ENCODE measurements at places on chromosomes 2 and 18. TPM values are rescaled to one million over a fixed set of nuclear protein-coding genes. Genes with fewer than 3 reads are reported as not detected.

DNA sequence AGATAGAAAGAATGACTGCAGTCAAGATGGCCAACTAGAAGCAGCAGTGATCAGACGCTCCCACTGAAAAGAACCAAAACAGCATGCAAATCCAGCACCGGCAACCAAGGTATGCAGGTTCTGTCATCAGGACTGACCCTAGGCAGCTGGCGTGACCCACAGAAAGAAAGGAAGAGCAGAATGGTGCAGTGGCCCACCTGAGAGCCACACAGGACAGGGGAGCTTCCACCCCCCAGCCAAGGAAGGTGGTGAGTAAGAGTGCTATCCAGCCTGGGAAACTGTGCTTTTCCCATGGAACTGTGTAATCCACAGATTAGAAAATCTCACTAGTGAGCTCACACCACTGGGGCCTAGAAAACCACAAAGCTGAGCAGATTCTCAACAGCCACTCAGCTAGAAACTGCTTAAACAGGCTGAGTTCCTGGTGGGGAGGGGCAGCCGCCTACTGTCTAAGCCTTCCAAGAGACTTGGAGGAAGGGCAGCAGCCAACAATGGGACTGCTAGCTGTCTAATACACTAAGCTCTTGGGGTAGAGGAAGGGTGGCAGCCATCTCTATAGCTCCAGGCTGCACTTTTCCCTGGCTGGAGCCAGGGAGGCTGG is 127.9 kb downstream of the EVA1A start:
- H3K4me1 ChIP-seq, result no peaks in the 10 kb centered on the region
- no peak for DNase-seq
- no peak overlapping the region for H3K4me3 ChIP-seq
- H3K27ac ChIP-seq, result no peak overlapping the region

The RESP18 gene
- not detected for total RNA-seq

- H3K27me3 ChIP-seq, result no peaks in the 10 kb centered on the region
- no peak for DNase-seq
- peak overlapping the region; percentile 44 for H3K4me3 ChIP-seq
- no peaks in the 10 kb centered on the region for H3K36me3 ChIP-seq
These were observed 145.6 kb downstream of the TGIF1 start for GRCh38 chr18:3595369-3596273.

The IL1RL2 gene
- total RNA-seq, result 1.3 TPM

DNA sequence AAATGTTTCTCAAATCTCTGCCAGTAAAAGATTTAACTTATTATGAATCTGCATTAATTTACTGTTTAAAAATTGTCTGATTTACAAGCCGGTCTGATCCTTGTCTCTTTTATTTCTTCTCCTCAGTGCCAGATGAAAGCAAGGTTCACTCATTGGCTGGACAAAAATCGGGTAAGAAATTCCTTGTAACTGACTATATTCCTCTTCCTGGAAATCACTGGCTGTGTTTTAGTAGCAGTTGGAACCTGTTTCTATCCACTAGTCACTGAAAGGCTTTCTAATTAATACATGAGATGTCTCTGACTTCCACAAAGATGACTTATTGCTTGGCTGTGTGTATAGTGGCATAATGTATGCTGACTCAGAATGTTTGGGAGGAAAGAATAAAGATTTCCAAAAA is 436.6 kb upstream of the NRP2 start:
- H3K27me3 ChIP-seq, result no peaks in the 10 kb centered on the region
- no peak overlapping the region for H3K27ac ChIP-seq
- no peaks in the 10 kb centered on the region for H3K4me1 ChIP-seq
- H3K36me3 ChIP-seq, result no peaks in the 10 kb centered on the region
- DNase-seq, result no peak
- no peak overlapping the region for H3K4me3 ChIP-seq

DNA sequence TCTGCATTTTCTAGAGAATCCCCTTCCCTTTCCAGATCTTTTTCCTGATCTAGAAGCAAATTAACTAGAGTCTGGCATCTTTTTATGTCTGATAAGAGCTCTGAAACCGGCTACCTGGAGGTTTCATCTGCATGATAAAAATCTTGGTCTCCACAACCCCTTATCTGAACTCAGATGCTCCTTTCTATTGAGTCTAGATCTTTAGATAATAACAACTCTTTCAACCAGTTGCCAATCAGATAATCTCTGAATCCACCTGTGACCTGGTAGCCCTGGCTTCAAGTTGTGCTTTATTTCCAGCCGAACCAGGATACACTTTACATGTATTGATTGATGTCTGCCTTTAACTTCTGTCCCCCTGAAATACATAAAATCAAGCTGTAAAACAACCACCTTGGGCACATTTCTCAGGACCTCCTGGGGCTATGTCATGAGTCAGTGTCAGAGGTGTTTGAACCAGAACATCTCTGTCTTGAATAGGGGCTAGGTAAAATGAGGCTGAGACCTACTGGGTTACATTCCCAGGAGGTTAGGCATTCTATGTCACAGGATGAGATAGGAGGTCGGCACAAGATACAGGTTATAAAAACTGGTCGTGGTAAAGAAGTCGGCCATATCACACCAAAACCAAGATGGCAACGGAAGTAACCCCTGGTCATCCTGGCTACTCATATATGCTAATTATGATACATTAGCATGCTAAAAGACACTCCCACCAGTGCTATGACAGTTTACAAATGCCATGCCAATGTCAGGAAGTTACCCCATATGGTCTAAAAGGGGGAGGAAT is 20.8 kb downstream of the RALBP1 start:
- H3K36me3 ChIP-seq, result no peaks in the 10 kb centered on the region
- peaks cover 3% of the 10 kb centered on the region for H3K4me1 ChIP-seq
- no peak overlapping the region for H3K27ac ChIP-seq
- no peaks in the 10 kb centered on the region for H3K27me3 ChIP-seq
- H3K4me3 ChIP-seq, result no peak overlapping the region

The OTOF gene
- 0.31 TPM for total RNA-seq

DNA sequence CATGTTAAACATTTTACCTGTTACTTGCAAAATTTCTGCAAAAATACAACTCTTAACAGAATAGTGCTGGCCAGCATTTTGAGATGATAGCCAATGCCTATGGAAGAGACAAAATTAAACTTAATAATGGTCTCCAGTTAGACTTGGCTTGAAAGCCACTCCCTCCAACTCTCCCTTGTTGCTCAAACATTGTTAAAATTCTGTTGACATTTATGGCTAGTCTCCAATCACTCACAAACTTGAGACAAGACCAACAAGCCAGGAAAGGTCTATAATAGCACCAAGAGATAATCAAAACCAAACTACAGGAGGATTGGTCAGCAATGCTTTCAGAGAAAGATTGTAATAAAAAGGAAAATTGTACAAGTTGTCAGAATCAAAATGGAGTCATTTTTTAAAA is 770.7 kb upstream of the NXPH2 start:
- no peak for DNase-seq
- H3K4me3 ChIP-seq, result no peak overlapping the region
- H3K27ac ChIP-seq, result no peak overlapping the region
- H3K27me3 ChIP-seq, result no peaks in the 10 kb centered on the region
- H3K36me3 ChIP-seq, result no peaks in the 10 kb centered on the region

- no peaks in the 10 kb centered on the region for H3K4me1 ChIP-seq
- H3K27me3 ChIP-seq, result no peaks in the 10 kb centered on the region
- no peak overlapping the region for H3K27ac ChIP-seq
- DNase-seq, result no peak
These were observed 9.5 kb upstream of the INSIG2 start for GRCh38 chr2:118078734-118079133.

DNA sequence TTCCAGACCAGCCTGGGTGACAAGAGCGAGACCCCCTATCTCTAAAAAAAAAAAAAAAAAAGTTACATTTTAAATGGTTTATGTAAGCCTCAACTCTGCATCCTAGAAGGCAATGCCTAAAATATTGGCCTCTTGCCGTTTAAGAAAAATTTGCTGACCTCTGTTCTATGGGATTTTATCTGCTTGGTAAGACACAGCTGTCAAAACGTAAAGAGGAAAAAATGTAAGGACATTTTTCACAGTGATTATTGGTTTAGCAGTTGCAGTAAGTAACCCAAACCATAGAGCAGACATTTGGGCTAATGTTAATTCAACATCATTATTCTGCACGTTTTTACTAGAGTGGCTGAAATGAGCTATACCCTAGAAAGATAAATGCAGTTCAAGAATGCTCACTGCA is 14.4 kb upstream of the E2F6 start:
- peaks cover 4% of the 10 kb centered on the region for H3K4me1 ChIP-seq
- DNase-seq, result no peak
- no peaks in the 10 kb centered on the region for H3K27me3 ChIP-seq
- peak overlapping the region; percentile 11 for H3K27ac ChIP-seq
- no peak overlapping the region for H3K4me3 ChIP-seq
- no peaks in the 10 kb centered on the region for H3K36me3 ChIP-seq

DNA sequence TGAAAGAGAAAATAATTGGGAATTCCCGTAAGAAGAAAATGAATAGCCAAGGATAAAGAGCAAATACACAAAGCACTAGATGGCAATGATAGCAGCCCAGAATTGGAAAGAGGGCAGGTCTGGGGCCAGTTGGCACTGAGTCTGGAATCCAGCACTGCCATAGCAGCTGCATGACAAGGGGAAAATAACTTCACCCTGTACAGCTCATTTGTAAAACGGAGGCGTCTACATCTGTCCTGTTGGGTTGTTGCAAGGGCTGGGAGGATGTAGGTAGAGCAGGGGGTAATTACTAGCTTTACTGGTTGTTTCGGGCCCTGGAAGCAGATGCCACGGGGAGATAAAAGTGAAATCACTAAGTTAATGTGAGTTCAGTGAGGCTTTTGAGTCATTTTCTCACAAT is 110.0 kb upstream of the RASGRP3 start:
- H3K27ac ChIP-seq, result no peak overlapping the region
- H3K36me3 ChIP-seq, result no peaks in the 10 kb centered on the region
- no peak for DNase-seq

GRCh38 chr18:59690186-59690982 is 6.8 kb downstream of the CCBE1 start:
- H3K36me3 ChIP-seq, result no peaks in the 10 kb centered on the region
- H3K27me3 ChIP-seq, result no peaks in the 10 kb centered on the region
- no peak overlapping the region for H3K4me3 ChIP-seq

GRCh38 chr2:53167227-53167626 is 600.4 kb upstream of the CHAC2 start:
- peaks cover 2% of the 10 kb centered on the region for H3K4me1 ChIP-seq
- no peaks in the 10 kb centered on the region for H3K36me3 ChIP-seq
- H3K4me3 ChIP-seq, result no peak overlapping the region
- no peak overlapping the region for H3K27ac ChIP-seq
- DNase-seq, result no peak

- no peak for DNase-seq
- no peak overlapping the region for H3K27ac ChIP-seq
- no peaks in the 10 kb centered on the region for H3K4me1 ChIP-seq
- no peak overlapping the region for H3K4me3 ChIP-seq
These were observed 447.4 kb downstream of the CMPK2 start for GRCh38 chr2:6418291-6418690.

DNA sequence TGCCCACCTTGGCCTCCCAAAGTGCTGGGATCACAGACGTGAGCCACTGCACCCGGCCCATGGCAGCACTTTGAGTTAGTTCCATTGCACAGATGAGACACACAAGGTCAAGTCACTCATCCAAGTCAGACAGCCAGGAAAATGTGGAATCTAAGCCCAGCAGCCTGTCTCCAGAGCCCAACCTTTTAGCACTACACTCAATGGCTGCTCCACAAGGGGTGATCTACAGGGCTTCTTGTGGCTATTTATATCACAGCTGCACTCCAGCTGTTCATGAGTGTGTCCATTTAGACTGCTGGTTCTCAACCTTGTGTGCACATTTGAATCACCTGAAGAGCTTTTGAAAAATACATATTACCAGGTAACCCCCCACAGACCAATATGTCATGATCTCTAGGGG is 72.9 kb upstream of the RPL31 start:
- no peak for DNase-seq
- no peaks in the 10 kb centered on the region for H3K36me3 ChIP-seq
- H3K4me3 ChIP-seq, result no peak overlapping the region
- no peaks in the 10 kb centered on the region for H3K4me1 ChIP-seq
- H3K27ac ChIP-seq, result no peak overlapping the region

DNA sequence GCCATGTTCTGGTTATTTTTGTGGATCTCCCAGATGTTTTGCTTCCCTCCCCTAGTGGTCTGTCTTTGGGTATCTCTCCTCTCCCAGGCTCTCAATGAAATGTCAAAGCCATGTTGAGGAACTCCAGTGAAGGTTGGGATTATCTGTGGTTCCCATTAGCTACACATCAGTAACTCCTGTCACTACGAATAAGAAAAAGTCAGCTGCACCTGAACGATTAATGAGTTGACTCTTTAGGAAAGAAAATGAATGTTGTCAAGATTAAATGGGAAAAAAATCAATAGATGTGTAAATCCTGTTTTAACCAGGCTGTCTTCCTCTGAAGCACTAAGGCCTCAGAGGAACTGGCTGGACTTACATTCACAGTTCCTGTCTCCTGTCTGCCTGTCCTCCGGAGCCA is 94.0 kb upstream of the DAPL1 start:
- DNase-seq, result no peak
- H3K4me1 ChIP-seq, result no peaks in the 10 kb centered on the region
- H3K27ac ChIP-seq, result no peak overlapping the region
- H3K36me3 ChIP-seq, result no peaks in the 10 kb centered on the region

The RFTN2 gene
- 12.8 TPM for total RNA-seq

GRCh38 chr18:41644466-41644865 is 310.6 kb upstream of the PIK3C3 start:
- H3K4me1 ChIP-seq, result no peaks in the 10 kb centered on the region
- DNase-seq, result no peak
- no peak overlapping the region for H3K27ac ChIP-seq
- no peaks in the 10 kb centered on the region for H3K36me3 ChIP-seq

- no peaks in the 10 kb centered on the region for H3K36me3 ChIP-seq
- no peak overlapping the region for H3K27ac ChIP-seq
- DNase-seq, result no peak
- no peaks in the 10 kb centered on the region for H3K27me3 ChIP-seq
These were observed 60.5 kb upstream of the ALKAL2 start for GRCh38 chr2:348361-348916.

DNA sequence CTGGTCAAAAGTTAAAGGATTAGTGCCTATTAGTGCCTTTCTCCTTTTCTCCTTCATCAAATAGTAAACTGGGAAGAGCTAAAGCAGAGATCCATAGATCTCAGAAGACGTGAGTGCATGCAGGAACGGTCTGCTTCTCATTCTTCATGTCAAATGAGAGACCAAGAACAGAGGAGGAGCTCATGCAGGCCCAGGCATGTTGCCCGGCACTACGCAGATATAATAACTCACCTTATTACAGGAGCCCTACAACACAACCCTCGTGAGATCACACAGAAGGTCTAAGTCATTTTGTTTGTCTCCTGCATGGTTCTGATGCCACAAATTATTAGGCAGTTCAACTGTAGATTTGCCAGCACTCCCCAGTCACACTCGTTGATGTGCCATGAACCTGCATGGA is 71.8 kb downstream of the CMPK2 start:
- no peaks in the 10 kb centered on the region for H3K27me3 ChIP-seq
- no peak overlapping the region for H3K4me3 ChIP-seq
- no peak overlapping the region for H3K27ac ChIP-seq
- H3K36me3 ChIP-seq, result no peaks in the 10 kb centered on the region
- H3K4me1 ChIP-seq, result no peaks in the 10 kb centered on the region
- DNase-seq, result no peak
